ENCODE measurements at places on chromosomes 4 and X.

DNA sequence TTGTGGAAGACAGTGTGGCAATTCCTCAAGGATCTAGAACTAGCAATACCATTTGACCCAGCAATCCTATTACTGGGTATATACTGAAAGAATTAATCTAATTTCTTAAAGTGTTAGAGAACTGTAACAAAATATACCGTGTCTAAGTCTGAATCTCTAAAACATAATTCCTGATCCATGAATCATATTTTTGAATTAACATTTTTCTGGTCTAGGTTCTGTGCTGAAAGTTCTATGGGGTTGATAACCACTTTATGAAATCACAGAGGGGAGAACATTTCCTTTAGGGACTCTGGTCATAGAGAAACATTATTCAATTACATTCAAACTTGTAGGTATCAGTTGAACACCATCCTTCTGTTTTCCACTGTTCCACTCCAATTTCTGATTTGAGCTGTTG, 91.9 kb upstream of the ETNPPL start:
- DNase-seq = no peak

GRCh38 chr4:148166132-148166591, 276.1 kb downstream of the NR3C2 start:
- no peak for DNase-seq

GRCh38 chr4:67204441-67204840, 340.9 kb downstream of the CENPC start:
- no peak for DNase-seq

- DNase-seq = no peak
Observed at GRCh38 chr4:53514509-53514908, 76.8 kb downstream of the LNX1 start.

GRCh38 chrX:13151828-13152517, 107.6 kb upstream of the FAM9C start:
- no peak for DNase-seq

DNA sequence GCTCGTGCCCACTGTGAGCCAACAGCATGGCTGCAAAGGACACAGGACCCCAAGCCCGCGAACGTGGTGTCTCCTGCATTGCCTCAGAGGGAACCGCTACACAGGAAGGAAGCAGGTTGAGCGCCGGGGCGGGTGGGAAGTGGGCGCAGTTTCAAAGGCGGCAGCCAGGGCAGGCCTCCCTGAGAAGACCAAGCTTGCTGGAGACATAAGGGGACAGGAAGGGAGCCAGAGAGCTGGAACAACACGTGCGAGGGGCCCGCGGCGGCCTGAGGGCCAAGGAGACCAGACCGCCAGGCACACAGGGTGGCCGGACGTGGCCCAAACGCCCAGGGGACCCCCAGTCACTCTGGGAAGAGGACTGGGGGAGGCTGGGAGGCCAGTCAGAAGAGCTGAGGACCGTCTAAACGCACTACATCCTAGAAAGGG, 32.0 kb downstream of the CTBP1 start:
- no peak for DNase-seq

DNA sequence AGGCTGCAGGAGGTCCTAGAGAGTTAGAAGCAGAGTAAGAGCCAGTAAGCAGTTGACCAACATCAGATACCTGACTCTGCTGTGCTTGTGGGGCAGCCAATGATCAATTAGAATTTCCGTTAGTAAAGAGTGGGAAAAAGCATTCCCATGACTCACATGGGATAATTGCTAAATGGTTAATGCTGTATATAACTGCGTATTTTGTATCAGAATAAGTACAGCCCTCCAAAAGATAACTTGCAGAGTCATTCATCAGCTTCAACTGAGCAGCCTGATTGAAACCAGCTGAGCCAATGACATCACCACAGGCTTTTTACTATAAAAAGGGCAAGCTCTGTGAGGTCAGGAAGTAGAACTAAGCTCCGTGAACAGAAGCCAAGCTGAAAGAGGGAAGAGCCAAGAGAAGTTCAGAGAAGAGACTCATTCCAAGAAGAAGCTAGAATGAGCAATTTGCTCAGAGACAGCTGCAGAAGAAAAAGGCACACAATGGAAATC, 67.9 kb downstream of the PPP3CA start:
- no peak for DNase-seq

DNA sequence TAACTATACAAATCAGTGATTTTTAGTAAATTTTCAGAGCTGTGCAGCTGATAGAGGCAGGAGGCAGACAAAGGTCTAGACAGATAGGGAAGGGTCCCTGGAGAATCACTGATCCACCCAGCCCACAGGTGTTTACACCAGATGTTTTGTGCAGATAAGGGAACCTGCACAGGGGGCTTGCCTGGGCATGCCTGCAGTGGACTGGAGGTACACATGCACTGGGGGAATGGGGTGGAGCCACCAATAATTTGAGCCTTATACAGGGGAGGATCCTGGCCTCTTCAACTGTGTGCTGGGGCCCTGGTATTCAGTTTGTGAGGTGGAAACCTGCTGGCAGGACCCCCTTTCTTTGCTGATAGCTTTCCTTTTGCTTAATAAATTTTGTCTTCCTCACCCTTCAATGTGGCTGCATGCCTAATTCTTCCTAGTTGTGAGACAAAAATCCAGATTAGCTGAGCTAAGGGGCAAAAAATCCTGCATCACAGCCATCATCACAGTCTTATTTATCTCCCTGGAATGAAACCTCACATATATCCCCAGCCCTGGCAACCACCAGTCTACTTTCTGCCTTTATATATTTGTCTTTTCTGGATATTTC, 102.8 kb downstream of the KDM6A start:
- DNase-seq = no peak

- DNase-seq = no peak
Observed at GRCh38 chrX:126819429-126819828, at the start of gene PRR32. Gene PRR32, plus strand, starts transcription at chrX:126819729. Its CDS starts 115 bp downstream, at chrX:126819844.

GRCh38 chrX:133254666-133255065, 36.5 kb upstream of the TFDP3 start:
- no peak for DNase-seq

GRCh38 chrX:123971982-123972381, 10.5 kb downstream of the STAG2 start:
- no peak for DNase-seq

DNA sequence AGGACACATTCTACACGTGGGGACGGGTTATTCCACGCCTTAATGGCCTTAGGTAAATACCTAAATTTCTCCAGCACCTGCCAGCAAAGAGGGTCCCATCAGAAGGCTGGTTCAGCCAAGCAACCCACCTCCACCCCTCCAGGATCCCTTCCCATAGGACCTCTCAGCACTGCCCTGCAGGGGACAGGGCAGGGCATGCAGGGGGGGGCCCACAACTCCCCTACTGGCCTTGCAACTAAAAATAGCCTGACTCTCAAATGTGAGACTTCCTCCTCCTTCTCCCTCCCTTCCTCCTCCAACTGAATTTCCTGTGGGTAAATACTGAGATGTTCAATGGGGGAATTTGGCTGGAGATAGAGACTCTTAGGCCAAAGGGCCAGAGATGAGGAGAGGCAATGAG, 6.3 kb downstream of the LAS1L start:
- DNase-seq = no peak

DNA sequence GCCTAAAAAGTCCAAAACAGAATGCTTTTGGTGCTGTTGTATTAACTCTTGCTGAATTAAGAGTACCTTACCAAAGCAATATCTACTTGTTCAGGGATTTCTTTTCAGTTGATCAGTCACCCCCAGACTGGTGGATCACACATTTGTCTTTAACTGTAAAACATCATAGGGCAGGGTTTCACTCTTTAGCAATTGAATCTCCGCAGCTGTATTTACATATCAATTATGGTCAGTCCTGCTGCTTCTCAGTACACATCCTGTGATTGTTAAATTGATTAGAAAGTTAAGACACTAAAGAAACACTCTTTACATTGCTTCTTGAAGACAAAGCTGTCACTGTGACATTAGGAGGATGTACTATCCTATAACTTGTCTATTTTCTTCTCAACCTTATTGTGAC, 277.1 kb upstream of the ADGRL3 start:
- no peak for DNase-seq

DNA sequence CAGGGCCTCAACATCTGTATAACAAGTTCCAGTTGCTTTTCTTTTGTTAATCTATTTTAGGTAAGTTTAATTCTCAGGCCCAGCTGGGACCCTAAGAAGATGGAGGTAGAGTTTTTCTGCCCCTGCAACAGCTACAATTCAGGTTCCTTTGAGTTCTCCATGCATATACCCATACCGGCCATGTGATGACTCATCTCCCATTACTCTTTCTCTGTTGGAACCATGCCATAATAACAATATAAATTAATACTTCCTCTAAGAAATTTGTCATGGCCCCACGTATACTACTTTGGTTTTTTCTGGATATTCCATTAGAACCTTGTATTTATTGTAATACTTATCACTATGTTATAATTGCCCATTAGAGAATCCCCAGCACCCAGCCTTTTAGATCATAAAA, 1.3 kb upstream of the INTU start:
- DNase-seq = no peak

- no peak for DNase-seq
Observed at GRCh38 chr4:161900110-161900509, 263.7 kb downstream of the FSTL5 start.

DNA sequence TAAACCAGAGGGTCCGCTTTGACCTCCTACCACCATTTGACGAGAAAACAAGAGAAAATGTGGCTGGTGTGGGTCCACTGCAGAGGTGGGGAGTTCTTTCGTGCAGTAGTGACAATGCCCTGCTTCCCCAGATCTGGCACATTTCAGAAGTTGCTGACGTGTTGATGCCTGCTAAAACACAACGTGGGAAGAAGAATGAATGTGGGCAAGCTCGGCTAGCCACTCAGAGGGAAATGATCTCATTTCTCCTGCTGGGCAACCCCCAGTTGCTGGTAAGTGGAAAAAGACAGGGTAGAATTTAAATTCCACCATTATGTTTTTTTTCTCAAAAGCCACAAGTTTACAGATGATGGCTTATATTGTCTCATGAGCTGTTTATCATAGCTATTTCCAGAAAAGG, 77.9 kb downstream of the LUZP4 start:
- DNase-seq = no peak

GRCh38 chrX:49171752-49172279, at the start of gene PLP2:
Gene PLP2, plus strand, starts transcription at chrX:49171898. Its CDS starts 103 bp downstream, at chrX:49172001.
- DNase-seq = peak; percentile 48

DNA sequence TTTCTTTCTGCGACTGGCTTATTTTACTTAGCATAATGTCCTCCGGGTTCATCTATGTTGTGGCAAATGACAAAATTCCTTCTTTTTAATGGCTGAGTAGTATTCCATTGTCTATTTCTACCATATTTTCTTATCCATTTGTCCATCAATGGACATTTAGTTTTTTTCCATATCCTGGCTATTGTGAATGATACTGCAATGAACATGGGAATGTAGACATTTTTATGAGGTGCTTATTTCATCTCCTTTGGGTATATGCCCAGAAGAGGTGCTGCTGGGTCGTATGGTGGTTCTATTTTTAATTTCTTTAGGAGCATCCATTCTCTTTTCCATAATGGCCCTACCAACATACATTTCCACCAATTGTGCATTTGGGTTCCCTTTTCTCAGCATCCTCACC, 76.5 kb upstream of the HPGD start:
- DNase-seq = no peak

DNA sequence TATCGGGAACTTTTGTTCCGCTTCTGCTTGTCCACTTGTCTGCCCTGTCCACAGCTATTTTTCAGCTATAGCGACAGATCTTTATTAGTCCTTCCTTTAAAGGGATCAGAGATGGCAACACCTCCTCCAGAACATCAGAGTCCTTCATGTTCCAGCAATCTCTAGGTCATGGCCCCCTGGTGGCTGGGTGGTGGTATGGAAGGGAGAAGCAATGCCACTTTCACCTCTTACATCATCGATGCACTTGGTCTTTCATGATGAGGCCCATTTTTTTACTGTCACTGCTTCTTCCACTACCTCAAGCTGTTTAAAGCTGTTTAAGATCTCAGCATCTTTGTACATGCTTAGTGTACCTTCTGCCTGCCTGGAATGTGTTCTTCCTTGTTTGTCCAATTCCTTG, 106.7 kb downstream of the ARHGAP6 start:
- peak; percentile 43 for DNase-seq

DNA sequence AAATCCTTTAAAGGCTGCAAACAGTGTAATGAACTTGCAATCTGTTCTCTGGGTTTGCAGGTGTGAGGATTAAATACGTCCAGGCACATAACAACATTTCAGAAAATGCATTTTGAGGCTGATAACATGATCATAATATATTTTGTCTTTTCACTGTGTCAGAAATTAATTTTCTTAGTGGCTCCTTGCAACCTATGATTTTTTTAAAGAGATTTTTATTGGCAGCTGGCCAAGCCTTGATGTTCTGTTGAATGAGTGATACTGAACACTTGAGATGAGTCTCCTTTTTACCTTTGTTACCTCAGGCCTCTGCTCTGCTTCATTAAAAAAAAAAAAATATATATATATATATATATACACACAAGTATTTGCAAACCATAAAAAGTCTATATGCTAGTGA, 68.2 kb upstream of the TENM3 start:
- no peak for DNase-seq

DNA sequence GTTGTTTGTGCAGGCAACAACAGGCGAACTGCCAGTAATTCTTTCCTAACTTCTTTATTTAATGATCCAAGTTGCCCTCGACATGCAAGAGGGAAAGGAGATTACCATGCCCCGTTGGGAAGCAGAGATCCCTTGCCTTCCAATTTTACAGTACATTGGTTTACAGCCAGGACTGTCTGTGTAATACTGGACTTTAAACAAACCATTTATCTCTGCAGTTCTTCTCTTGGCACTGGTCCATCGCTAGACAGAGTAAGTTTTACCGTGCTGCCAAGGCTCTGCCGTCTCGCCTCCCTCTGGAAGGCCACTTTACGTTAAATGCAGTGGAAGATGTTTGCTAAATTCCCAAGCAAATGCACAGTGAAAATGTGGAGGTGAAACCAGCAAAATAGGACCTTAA, 660.3 kb upstream of the PRKX start:
- DNase-seq = no peak

DNA sequence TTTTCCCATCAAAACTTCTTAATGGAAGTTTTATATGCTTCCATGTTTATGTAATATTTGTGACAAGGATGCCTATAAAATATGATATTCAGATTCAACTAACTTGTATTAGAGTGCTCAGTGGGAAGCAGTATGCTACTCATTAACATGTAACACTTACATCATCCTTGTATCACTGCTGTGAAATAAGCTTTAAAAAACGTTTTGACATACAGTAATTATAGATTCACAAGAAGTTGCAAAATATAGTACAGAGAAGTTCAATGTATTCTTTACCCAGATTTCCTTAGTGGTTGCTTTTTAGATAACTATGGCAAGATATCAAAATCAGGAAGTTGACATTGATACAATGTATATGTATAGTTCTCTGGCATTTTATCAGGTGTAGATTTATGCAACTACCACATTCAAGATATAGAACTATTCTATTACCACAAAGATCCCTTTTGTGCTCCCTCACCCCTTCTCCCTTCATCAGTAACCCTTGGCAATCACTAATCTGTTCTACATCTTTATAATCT, 56.3 kb downstream of the DTHD1 start:
- no peak for DNase-seq

DNA sequence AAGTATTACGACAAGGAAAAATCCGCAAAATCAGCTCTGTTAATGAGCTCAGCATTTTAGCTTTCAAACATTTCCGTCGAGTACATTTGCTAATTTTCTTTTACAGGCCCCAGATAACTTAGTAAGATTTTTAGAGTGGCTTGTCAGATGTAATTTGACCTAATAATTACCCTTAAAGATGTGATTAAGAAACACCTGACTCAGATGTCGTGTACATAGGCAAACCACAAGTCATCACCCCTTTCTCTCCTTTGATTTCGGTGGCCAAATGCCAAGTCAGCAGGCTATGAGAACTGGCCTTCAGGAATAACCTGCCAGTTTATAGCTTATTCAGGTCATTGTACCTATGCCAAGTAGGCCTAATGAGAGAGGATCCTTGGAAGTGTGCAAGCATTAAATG, 369.6 kb downstream of the PCDH7 start:
- no peak for DNase-seq

GRCh38 chrX:16488959-16489358, 161.0 kb upstream of the S100G start:
- no peak for DNase-seq

All from H1 (cell line).